ENCODE measurements at places on chromosomes 1 and 21.

DNA sequence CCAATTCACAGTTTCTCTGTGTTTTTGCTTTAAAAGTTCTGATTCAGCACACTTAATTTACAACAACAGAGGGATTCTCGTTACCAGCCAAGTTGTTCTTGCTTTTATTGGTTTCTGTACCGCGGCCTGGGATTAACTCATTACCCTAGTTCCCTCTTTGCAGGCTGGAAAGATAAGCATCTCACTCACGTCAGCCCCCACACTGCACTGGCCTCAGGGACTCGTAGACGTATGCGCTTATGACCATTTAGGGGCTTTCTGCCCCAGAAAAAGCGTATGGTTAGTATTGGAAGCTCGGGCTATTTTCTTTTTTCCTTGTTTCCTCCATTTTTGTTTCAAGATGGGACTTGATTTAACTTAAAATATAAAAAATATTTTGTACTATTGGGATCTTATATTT lies 76.0 kb downstream of the POFUT2 start:
- no peak for DNase-seq

GRCh38 chr1:15756143-15757015 lies 2.2 kb upstream of the FBLIM1 start:
- DNase-seq: no peak

DNA sequence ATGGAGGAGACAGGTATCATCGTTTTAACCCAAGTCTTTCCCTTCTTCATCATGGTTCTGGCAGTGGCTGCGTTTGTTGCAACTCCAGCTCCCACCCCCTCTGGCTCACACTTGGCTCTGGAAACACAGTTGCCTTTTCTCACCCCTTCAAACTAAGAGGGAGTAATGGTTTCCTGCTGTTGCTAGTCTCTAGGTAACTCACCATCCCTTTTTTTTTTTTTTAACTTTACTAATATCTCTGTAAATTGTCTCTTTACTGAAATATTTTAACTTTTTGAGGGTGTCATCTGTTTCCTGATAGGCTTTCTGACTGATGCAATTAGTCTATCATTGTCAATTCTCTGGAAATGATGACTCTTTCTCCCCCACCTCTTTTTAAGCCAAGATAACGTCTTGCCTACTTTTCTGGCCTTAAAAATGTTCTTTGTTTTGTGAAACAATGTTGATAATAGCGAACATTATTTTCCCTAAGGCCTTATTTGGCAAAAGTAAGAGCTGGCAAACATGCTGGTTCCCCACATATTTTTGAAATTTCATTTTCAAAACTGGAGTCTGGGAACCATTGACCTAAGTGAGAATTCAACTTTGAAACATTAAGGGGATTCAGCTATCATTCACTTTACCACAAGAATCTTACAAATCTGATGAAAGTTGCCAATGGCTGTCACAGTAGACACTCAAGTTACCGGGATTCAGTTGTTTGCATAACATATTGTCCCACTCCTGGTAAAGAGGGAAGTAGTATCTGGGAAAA lies 85.3 kb downstream of the LEPR start:
- DNase-seq: no peak

- DNase-seq: no peak
Observed at GRCh38 chr1:167912294-167912693, 1.6 kb downstream of the ADCY10 start.

- DNase-seq: no peak
Observed at GRCh38 chr1:65486613-65487012, 66.1 kb downstream of the LEPR start.

Measured in anterior cingulate cortex (tissue), 58 donors.